ENCODE measurements at places on chromosomes 6 and 20.

DNA sequence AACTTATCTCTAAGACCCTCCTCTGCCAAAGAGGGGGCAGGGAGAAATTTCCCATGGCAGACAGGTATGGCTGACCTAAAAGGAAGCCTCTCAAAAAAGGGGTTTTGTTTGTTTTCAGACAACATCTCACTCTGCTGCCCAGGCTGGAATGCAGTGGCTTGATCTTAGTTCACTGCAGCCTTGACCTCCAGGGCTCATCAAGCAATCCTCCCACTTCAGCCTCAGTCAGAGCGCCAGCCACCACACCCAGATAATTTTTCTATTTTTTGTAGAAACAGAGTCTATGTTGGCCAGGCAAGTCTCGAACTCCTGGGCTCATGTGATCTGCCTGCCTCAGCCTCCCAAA is 3.8 kb downstream of the EZR start:
- no peak for DNase-seq

DNA sequence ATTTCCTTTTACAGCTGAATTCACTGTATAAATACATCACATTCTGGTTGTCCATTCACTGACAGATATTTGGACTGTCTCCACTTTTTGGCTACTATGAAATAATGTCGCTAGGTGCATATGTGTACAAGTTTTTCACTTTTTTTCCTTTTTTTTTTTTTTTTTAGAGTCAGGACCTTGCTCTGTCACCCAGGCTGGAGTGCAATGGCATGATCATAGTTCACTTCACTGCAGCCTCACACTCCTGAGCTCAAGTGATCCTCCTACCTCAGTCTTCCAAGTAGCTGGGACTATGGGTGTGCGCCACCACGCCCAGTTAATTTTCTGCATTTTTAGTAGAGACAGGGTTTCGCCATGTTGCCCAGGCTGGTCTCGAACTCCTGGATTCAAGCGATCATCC is 13.3 kb downstream of the CSNK2A1 start:
- DNase-seq: no peak

DNA sequence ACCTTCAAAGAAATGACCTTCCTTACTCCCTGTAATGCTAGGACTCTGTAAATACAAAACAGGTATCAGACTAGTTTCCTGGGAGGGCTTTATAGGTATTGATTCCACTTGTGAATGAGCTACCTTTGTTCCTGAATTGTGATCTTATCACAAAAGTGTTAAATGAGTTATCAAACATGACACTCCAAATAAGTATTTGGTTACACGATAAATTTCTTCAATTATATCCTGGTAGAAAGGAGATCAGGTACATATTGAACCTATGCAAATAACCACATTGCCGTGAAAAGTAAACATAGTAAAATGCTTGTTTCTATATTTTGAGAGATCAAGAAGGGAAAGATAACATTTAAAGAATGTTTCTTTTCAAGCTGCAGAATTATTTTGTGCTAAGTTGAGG is 285.3 kb downstream of the HIVEP2 start:
- no peak for DNase-seq

DNA sequence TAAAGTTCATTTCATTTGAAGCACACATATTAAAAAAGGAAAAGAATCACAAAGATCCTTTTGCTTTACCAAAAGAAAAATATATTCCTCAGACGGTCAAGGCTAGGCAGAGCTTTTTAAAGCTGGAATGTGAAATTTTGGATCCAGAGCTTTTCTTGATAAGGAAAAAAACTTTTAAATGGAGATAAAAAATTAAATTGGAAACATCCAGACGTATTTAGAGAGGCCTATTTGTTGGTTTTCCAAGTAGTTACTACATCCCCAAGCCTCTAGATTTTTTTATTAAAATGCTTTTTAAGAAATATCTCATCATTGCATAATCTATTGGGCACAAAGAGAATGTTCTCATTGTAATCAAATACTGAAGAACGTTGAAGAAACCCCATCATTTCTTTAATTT is 385.7 kb upstream of the CITED2 start:
- no peak for DNase-seq

DNA sequence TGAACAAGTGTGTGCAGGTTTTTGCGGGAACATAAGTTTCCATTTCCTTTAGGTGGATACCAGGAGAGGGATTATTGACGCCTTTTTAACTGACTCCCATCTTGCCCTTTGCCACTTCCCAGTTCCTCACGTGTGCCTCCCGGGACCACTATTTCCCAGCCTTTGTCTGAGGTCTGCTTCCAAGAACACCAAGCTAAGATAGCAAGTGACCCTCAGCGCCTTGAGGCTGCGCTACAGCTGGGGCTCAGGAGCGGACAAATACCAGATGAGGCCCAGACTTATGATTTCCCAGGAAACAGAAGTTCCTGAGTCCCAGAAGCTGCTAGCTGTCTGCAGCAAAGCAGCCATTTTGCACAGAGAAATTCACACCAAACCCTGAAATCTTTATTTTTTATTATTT is 216.7 kb downstream of the SYNDIG1 start:
- no peak for DNase-seq

DNA sequence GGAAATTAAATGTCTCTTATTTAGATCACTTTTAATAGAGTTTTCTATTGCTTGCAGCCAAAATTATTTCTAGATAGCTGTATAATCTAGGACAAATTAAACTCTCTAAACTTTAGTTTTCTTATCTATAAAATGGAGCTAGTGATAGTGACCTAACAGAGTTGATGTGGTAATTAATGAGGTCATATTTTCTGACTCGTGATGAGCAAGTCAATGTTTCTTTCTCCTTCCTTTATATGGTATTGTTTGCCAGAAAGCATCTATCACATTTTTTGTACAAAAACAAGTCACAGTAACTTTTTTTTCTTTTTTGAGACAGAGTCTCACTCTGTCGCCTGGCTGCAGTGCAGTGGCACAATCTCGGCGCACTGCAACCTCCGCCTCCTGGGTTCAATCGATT is 267.7 kb downstream of the FARS2 start:
- no peak for DNase-seq

- DNase-seq: no peak
Observed at GRCh38 chr20:3697588-3698305, 14.7 kb downstream of the SIGLEC1 start.

DNA sequence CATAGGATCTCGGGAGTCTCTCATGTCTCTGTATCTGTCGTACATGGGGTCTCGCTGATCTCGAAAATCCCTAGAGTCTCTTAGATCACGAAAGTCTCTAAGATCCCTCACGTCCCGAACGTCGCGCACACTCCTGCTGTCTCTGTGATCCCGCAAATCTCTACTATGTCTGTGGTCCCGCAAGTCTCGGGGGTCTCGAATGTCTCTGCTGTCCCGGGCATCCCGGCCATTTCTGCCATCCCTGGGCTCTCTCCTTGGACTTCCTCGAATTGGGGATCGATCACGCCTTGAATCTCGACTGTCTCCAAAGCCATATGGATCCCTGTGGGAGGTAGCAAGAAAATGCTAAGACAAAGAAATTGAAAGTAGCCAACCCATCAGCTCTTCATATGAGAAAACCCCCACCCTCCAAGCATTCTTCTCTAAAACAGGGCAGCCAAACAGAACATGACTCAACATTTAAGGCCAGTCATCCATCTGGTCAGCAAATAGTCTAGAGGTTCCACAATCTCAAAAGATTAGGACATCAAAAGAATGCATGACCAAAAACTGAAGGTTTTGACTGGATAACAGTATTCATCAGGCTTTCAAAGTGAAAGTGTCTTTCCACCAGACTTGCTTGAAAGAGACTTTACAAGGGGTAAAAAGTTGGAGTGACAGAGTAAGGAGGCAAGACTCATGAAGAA is 19.4 kb downstream of the NCOA5 start:
- DNase-seq: no peak

DNA sequence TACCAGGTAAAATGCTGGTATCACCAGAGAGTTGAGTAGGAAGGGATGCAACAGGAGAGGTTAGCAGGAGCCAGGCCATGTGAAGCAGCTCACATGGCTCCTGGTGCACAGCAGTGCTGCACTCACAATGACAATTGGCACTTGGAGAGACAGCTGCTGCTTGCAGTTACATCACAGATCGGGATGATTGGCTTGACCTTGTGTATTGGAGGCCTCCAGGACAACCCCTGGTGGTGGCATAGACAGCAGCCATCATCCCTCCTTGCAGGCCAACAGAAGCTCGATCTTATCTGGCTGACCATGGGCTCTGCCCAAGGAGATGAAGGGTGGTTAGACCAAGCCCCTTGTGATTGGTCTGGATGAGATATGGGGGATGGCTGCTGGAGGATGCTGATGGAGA is 73.0 kb downstream of the EYA2 start:
- DNase-seq: no peak

GRCh38 chr6:9178071-9178470 is 742.7 kb upstream of the SLC35B3 start:
- no peak for DNase-seq

DNA sequence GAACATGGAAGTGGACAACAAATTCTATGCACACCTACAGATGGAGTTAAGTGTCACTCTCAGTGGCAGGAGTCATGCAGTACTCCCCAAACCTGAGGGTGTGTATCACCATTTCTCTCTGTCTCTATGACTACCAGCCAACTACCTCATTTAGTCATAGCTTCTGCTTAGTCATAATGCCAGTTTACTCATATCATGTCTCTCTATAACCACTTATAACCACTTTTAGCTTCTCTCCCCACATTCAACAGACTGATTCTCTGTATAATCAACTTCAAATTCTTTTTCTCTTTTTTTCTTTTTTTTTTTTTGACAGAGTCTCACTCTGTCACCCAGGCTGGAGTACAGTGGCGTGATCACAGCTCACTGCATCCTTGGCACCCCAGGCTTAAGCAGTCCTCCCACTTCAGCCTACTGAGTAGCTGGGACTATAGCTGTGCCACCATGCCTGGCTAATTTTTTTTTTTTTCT is 13.8 kb upstream of the GTF3C6 start:
- peak; percentile 82 for DNase-seq

- DNase-seq: peak; percentile 74
Observed at GRCh38 chr6:156779206-156780094, 2.3 kb downstream of the ARID1B start.

- no peak for DNase-seq
Observed at GRCh38 chr20:43681991-43682410, 15.1 kb downstream of the MYBL2 start.

DNA sequence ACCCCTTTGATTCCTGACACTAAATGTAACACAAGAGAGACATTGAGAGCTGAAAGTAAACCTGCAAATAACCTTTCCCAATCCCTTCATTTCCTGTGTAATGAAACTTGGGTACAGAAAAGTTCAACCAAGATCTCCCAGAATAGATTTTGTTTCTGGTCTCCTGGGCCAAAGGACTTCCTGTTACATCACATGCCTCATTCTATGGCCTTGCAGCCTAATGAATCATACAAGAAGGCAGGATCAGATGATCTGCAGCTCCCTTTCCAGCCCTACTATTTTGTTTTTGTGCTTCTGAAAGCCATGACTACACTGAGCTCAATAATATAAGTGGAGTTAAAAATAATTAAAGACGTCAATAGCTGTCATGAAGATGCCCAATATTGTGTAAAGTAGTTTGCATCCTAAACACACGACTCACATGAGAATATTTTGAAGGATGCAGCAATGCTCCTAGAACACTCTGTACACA is 73.4 kb upstream of the NOX3 start:
- DNase-seq: peak; percentile 90

- DNase-seq: peak; percentile 75
Observed at GRCh38 chr6:34383161-34383631, 9.3 kb downstream of the NUDT3 start.

DNA sequence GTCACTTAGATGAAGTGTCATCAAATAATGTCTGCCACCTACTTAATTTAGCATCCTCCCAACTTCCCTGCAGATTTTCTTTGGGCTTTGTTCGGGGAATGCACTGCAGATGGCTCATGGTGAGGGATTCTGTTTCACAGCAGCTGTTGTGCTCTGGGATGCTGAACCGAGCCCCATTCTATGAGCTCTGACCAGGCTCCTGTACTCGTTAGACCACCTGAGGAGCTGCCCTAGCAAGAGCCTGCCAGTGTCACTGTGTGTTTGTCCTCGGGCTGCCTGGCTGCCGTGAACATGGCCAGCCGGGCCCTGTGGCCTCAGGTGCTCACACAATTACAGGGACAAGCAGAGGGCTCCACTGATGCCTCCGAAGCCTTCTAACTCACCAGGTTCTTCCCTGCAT is 238.8 kb upstream of the ECI2 start:
- DNase-seq: no peak

- no peak for DNase-seq
Observed at GRCh38 chr20:10481676-10482075, 46.6 kb downstream of the SLX4IP start.

- DNase-seq: no peak
Observed at GRCh38 chr6:38755207-38755606, 40.1 kb downstream of the DNAH8 start.

GRCh38 chr6:161137839-161138542 is 135.9 kb downstream of the AGPAT4 start:
- DNase-seq: peak; percentile 29

DNA sequence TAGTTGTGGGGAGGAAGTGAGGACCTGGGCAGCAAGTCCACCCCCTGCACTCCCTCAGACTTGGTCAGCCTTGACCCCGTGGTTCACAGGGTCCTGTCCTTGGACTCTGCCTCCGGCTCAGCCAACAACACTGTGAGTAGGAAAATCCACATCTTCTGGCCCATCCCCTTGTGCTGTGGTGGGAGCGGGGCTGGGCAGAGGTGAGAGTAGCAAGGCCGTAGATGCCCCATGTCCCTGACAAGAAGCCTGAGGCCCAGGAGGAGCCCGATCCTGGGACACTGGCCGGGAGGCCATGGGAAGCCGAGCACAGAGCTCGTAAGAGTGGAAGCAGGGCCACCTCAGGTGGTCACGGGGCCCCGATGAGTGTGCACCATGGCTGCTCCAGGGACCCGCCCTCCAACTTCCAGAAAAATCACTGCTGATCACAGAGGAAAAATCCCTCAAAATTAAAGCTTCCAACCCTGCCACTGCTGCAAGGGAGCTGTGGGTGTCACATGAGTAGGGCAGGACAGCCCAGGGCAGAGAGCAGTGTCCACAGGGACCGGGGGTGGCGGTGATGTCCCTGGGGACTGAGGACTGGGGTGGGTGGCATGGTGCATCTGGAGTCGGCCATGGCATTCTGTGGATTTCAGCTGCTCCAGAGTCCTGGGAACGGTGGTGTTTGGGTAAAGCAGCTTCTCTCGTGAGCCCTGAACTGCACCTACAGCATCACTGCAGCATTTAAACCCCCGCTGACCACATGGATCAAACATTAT is 189.4 kb downstream of the DLL1 start:
- DNase-seq: no peak

GRCh38 chr6:9576521-9576920 is 838.4 kb downstream of the TFAP2A start:
- no peak for DNase-seq

DNA sequence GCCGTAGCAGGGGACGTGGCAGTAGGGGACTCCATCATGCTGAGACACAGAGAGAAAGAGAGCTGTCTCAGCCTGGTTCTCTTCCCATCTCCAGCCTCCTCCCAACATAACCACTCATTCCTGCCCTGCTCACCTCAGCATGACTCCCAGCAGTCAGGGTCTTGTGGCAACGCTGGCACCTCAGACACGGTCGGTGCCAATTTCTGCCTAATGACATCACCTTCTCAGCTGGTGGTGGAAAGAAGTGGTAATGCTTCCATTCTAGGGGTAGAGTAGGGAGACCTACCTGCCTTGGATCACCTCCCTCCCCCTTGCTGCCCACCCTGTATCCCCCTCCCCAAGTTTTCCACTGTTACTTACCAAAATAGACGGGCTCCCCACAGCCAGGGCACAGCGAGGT is 2.5 kb downstream of the CRIP3 start:
- DNase-seq: no peak

Measured in NB4 (cell line).